ENCODE measurements at places on chromosomes 6 and 20. TPM values are rescaled to one million over a fixed set of nuclear protein-coding genes. Genes with fewer than 3 reads are reported as not detected.

DNA sequence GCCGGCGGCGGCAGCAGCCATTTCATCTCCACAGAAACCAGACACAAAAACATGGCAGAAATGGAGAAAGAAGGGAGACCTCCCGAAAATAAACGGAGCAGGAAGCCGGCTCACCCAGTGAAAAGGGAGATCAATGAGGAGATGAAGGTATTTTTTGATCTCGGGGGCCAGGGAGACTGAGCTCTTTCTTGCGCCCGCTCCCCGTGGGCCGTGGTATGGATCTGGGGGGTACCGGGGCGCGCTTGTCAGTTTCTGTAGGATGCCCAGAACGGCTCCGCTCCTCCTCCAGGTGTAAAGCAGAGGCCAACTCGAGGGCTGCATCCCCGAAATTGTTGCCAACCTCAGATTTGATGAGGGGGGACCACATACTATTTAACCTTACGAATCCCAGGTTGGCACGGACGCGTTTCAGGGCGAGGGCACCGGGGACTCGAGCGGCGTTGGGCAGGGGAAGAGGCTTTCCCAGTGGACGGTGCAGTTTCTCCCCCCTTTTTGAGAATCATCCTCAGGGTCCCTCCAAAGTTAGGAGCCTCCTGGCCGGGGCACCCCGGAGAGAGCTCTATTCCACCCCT is 735 bp downstream of the SOBP start:
- DNase-seq: peak; percentile 17

DNA sequence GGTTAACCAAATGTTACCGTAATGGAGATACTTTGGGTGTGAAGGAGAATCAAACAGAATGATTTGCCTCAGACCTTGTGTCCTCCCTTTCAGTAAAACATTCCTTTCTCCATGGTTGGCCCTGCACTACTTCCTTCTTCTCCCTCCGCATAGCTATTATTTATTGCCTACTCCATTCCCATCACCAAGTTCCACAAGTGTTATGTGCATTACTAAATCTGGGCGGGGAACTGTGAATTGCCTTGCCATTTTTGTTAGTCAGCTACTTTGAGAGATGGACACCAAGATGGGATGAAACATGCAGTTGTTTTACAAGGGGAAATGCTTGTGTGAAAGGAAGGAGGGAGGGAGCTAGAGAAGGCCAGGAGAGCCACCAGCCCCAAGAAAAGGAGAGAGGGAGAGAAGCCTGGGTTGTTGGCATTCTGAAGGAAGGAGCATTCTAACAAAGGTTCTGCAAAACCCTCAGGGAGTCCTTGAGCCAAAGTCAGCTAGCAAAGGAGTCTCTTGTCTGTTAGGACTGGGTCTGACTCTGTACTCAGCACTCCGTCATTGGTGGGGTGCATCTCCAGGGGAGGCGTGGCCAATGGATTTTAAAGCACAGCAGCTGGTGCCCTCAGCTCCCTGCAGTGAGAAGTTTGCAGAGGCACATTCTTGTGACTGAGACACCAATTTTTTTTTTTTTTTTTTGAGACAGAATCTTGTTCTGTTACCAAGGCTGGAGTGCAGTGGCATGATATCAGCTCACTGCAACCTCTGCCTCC is 83.6 kb upstream of the CHD6 start:
- DNase-seq: no peak

DNA sequence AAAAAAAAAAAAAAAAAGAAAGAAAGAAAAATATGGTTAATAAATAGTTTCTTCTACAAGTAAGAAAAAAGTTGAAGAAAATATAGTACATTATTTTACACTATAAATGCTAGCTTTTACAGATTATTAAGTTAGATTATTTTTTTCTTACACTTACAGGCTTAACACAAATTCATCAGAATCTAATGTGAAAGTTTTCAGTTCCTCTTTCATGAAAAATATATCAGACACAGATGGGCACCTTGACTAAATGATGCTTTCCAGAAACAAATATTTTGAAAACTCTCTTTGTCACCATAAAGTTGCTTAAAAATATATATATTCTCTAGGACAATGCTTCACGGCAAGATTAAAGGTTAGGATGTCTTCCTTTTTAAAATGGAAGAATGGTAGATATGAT is 321.8 kb upstream of the HSF2 start:
- DNase-seq: no peak

RPL7L1 gene
- total RNA-seq: 135 TPM

MLIP gene
- not detected for total RNA-seq

Data from activated CD8-positive, alpha-beta T cell treated with anti-CD3 and anti-CD28 coated beads for 36 hours (primary cell).